GM19239 (cell line): ENCODE measurements at places on chromosomes 7 and 10.

DNA sequence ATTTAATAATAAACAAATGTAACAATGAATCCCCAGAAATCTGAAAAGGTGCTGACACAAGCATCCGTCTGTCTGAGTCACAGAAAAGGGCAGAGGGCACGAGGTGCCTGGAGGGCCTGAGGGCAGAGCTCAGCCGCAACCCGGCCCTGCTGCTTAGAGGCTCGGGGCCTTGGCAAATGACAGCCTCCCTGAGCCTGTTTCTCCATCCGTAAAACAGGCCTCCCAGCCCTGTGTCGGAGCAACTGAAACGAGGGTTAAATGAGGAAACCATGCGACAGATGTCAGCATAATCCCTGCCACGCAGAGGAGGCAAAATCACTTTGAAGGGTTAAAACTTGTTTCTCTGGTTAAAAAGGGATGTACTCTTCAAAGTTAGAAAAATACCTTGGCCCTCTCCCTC, 24.9 kb downstream of the NUDT1 start:
- no peak for DNase-seq

- no peak for DNase-seq
These were observed 7.2 kb downstream of the CYP3A5 start for GRCh38 chr7:99672573-99672972.

DNA sequence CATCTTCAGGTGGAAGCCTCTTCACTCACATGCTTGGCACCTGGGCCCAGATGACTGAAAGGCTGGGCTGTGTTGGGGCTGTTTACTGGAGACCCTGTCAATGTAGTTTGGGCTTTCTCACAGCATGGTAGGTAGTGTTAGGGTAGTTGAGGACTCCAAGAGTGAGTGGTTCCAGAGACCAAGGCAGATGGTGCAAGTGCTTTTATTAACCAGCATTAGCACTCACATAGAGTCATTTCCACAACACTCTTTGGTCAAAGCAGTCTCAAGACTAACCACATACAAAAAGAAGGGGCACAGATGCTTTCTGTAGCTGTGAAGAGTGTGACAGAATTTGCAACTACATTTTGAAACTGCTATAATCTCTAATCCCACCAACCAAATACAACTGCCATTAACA, 135.0 kb downstream of the RTKN2 start:
- peak; percentile 9 for DNase-seq

DNA sequence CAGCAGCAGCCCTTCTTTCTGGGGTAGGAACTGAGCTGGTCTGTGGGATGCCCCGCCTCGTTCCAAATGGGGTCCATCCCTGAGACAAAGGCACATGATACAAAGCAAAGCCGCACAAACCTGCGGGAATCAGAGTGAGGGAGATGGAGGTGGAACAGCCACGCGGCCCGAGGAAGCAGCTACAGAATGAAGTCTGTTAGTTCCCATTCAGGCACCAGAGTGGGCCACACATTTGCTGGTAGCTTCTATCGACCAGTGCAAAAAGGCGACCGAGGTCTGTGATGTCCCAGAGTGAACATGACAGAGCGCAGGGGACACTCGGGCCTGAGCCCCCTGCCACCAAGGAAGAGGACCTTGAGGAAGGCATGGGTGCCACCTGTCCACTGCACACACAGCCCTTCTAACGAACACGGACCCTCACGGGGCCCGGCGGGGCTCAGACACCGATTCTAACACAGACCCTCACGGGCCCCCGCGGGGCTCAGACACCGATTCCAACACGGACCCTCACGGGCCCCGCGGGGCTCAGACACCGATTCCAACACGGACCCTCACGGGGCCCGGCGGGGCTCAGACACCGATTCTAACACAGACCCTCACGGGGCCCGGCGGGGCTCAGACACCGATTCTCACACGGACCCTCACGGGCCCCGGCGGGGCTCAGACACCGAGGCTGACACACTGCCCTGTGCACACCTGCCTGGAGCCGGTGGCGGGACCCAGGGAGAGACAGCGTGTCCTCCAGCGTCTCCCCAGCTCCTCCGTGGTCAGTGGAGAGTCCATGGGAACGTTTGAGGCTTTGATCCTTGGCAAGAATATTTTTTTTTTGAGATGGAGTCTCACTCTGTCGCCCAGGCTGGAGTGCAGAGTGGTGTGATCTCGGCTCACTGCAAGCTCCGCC, 32.8 kb upstream of the FAM20C start:
- no peak for DNase-seq

GRCh38 chr7:112423987-112424386, 26.3 kb upstream of the IFRD1 start:
- DNase-seq: no peak

DNA sequence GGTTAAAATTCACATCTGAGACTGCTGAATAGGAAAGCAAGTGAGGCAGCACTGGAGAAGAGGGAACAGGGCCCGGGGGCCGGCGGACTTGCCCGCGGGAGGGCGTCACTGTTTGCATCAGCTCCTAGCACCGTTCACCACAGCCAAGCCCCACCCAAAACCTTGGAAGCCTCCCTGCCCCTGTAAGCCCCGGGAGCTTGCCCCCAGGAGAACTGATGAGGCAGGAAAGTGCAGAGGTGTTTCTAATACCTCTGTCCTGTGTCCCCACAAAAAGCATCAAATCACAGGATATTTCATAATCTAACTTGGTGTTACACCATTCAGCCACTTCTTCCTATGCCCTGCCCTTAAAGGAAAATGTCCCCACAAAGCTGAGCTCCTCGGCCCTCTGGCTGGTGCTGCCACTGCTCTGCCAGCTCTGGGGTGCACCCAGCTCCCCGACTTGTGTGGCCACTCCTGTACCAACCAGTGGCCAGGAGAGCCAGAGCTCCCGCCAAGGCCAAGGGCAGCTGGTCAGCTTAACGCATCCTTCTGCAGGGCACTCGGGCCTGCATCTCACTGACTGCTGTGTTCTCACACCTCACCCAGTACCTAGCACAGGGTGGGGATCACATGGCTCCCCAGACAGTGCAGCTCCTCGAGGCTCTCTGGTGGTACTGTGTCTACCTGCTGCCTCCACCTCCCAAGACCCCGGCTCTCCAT, 47.3 kb upstream of the CNPY1 start:
- DNase-seq: no peak

DNA sequence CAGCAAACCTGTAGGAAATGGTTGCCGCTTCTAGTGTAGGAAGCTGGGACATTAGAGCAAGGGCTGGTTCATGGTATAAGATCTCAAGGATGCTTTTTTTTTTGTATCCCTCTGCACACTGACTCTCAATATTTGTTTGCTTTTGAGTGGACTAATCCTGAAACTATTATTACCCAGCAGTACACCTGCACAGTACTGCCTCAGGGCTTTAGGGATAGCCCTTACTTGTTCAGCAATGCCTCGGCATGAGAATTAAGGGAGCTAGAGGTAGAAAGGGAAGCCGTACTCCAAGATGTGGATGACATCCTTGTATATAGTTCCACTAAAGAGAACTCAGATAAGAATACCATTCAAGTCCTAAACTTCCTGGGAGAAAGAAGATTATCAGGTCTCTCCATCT, 70.5 kb downstream of the COPG2 start:
- DNase-seq: no peak

GRCh38 chr10:117131376-117132327, 6.4 kb downstream of the VAX1 start:
- peak; percentile 17 for DNase-seq

GRCh38 chr7:4479367-4480039, 202.6 kb upstream of the FOXK1 start:
- peak; percentile 42 for DNase-seq

- no peak for DNase-seq
These were observed 125.5 kb downstream of the LRRC4 start for GRCh38 chr7:127905491-127906330.

GRCh38 chr7:50665403-50666123, 100.4 kb upstream of the DDC start:
- DNase-seq: no peak

DNA sequence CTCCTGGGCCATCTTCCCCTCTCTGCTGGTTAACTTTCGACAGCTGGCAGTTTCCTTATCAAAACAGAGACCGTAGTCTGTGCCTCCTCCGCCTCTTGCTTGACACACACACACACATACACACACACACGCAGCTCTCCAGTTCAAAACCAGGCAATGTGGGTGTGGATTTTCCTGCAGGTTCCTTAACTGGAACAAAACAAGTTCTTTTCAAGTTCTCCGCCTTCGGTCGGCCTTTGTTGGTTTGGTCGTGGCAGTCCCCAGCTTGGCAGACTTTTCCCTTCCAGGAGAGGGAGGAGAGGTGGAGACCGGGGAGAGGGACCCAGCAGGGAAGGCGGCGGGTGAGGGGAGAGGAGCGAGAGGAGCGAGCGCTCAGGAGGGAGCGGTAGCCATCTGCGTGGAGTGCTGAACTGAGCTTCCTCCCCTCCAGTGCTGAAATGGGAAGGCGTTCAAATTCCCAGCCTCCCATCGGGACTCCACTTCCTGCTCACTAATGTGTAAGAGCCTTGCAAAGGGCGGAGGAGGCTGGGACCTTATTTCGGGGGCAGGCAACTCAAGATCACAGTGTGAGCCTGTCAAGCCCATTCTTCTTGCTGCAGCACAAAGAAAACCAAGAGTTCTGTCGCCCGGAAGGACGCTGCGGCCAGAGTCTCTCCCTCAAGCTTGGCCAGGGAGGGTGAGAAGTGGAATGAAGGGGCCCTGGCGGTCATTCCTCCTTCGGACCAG, 120.6 kb downstream of the PRPF18 start:
- no peak for DNase-seq

DNA sequence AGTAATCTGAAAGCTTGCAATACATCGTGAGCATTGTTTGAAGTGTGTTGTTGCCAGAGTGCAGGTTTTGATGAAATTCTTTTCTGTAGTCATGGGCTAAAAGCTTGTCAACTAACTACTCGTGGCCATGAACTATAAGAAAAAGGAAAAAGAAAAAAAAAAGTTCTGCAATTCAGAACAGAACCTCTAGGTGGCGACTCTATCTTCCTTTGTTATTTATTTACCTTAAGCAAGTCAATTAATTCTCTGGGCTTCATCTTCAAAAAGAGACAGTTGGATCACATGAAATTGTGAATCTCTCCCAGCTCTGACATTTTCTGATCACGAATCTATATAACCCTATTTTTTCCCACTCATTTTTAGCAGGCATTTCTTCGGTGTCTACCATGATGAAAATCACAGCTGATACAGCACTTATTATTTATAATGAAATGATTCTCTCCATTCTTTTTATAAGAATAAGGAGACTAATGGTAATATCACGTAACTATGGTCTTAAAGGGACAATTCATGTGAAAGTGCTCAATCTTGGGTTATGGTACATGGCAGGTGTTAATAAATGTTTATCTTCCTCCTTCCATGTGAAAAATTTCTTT, 18.8 kb downstream of the TMEM196 start:
- peak; percentile 1 for DNase-seq

DNA sequence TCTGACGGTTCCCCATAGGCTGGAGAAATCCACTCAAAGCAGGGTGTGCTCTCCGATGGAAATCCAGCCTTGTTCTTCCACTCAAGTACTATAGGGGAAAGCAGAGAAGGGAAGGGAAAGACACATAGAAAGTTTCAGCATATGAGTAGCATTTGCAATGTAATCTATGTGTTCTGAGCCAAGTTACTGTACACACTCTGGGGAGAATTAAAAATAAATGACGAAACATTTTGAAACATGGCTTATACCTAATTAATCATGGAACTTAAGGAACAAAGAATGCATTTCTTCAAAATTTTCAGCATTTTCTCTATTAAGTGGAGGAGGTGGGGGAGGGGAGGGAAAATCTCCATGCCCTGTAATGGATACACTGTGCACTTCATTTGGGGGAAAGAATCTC, 198.1 kb upstream of the HABP2 start:
- no peak for DNase-seq

- DNase-seq: no peak
These were observed 29.1 kb downstream of the HK1 start for GRCh38 chr10:69307434-69307833.

DNA sequence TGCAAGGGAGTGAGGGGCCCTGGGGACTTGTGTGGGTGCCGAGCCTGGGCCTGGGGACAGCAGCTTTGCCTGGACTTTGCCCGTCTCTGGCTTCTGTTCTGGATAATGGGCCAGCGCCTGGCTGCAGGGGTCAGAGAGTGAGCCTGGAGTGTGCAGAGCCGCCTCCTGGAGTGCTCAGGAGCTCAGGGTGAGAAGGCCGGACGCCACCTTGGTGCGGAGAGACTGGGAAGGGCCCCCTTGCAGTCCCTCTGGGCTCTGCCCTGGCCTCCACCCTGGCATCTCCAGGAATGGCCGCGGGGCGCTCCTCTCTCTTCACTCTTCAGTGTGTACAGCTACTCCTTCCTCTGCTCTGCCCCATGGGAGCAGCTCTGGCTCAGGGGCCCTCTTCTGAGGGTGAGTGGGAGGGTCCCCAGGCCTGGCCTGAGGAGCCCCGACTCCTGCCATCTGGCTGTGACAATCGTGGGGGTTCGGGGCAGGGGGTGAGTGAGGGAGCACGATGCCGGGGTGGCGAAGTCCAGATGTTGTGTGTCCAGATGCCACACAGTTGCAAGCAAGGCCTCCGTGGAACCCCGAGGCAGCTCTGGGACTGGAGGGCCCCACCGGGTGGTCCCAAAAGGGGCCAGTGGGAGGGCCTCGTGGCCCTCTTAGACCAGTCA, 187.1 kb downstream of the DNAJB6 start:
- no peak for DNase-seq

DNA sequence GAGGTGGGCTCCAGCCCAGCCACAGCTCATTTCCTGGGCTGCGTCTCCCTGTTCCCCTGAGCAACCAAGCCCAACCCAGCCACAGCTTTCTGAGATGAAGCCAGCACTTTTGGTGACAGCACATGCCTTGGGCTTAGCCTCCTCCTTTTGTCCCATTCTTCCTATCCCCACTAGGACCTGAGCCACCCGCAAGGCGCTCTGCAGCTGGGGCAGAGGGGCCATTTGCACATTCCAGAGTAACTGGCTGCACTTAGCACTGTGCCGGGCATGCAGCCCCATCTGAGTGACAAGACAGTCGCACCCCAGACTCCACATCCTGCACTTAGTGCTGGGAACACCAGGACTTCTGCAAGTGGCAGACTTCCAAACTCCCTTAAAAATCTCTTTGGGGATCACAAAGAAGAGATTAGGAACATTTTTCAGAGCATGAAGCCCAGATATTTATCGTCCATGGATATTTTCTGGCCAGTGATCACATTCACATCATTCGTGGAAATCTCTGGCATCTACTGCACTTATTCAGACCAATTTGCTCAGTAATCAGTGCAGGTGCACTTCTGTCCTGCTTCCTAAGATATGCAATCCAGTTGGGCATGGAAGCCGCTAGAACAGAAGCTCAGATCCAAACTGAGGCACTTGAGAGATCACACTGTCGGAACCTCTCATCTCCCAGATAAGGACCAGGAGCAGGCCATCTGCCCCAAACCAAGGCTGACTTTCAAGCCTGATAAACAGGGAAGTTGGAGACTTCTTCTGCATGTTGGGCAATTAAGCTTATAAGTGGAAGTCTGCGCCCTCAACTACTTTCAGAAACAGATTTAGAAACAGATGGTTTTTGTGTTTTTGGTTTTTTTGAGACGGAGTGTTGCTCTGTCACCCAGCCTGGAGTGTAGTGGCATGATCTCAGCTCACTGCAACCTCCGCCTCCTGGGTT, 26.4 kb downstream of the CHST15 start:
- no peak for DNase-seq

- DNase-seq: no peak
These were observed 172.9 kb downstream of the WDR37 start for GRCh38 chr10:1229116-1229515.

- no peak for DNase-seq
These were observed 270.4 kb upstream of the YAE1 start for GRCh38 chr7:39295796-39296195.
